Stimulated activated naive CD4-positive, alpha-beta T cell treated with Interleukin-2 at 50 U/mL for 16 hours (primary cell): ENCODE measurements at places on chromosomes 5 and 9.
A peak's percentile ranks its signal among the peaks of the same experiment; 100 is the strongest.

- no peak for DNase-seq
Measured at GRCh38 chr5:53856506-53856905, 296.1 kb downstream of the NDUFS4 start.

- DNase-seq: no peak
Measured at GRCh38 chr5:120388016-120388781, 75.9 kb upstream of the PRR16 start.

DNA sequence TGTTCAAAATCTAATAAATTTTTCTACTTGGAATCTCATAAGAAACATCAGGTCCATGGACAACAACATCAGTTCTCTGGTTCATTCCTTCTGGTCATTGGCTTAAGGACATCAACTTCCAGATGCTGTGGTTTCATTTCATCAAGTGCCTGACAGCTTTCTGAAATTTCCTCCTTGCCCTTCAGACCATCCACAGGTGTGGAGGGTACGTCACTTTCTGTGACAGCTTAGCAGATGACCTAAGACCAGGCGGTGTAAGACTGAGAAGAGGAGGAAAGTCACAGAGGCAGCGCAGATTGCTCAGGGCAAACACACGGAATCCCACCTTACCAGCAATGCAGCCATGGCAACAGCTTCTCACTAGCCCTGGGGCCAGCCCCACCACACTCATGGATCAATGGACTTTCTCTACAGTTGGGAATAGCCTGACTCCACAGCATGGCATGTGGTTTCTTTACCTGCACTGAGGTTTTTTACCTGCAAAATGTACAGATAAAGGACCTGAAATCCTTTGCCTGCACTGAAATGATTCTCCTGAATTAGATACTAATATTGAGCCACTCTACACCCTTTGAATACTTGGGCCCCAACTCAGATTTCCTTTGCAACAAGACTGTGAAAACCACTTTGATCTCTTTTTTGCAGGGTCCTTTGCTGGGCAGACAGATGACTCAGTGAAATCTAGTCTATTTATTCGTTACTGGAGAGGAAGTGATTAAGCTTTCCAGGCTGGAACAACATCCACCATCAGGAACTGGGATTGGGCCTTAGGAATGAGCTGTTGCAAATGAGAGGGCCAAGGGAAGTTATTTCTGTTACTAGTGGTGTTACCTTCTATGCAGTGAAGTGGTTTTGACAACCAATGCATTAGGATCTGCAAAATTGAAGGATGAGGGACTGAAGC is 26.9 kb downstream of the TICAM2 start:
- DNase-seq: no peak

DNA sequence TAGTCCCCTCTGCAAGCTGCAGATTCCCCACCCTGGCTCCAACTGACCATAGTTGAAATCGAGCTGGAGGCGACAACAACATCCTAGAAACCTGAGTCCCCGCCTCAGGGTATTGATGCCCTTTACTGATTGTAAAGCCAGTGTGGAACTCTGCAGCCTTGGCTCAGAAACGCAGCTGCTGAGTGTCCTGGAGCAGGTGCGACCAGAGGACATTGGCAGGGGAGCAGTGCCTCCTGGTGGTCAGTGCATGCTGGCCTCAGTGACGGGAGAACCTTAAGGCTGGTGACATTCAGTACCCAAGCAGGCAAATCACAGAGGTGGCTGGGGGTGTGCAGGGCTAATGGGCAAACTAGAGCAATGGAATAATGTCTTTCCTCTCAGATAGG is 20.4 kb upstream of the ZNF354B start:
- peak; percentile 1 for DNase-seq

DNA sequence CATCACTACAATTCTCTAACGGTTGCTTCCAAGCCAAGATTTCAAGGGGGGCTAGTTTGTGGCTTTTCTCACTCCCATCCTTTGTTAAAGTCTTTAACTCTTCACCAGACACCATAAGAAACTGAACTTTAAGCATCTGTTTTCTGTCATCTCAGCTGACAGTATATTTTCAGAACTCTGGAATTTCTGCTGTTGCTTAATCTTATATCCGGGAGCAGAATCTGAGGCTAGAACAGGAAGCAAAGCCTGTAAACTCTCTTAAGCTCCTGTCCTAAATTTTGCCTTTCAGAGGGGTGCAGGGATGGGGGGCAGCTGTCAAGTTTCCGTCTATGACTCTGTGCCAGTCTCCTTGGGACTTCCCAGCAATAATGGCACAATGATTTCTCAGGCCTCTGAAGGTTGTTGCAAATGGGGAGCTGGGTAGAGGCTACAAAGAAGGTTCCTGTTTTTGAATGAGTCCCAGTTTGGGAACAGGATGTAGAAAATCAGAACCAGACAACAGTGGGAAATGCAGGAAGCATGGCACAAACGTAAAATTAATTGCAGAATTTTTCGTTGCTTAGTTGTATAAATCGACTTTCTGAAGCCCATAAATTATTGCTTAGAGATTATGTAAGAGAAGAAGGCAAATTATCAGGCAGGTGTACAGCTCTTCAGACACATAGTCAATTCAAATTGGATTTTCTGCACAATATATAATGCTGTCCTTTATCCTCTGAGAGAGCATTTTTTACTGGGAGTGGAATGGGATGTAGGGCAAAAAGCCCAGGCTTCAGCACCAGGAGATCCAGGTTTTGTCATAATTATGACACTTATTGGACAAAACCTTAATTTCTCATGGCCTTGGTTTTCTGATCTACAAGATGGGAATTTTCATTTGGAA is 430.9 kb downstream of the DMAC1 start:
- no peak for DNase-seq

DNA sequence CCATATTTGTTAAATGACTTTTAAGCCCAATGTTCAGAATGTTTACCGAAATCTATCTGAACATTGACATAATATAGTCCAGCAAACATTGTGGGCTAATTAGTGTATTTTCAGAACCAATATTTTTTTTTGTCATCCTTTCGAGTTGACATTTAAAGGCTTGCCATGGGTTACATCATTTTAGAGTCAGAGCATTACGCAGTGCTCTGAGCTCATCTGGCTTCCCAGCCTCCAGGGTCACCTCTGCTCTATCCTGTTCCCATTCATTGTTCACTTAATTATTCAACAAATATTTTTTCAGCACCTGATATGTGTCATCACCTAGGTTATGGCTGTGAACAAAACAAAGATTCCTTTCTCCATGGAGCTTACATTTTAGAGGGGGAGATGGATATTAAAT is 80.2 kb downstream of the SREK1 start:
- DNase-seq: no peak

DNA sequence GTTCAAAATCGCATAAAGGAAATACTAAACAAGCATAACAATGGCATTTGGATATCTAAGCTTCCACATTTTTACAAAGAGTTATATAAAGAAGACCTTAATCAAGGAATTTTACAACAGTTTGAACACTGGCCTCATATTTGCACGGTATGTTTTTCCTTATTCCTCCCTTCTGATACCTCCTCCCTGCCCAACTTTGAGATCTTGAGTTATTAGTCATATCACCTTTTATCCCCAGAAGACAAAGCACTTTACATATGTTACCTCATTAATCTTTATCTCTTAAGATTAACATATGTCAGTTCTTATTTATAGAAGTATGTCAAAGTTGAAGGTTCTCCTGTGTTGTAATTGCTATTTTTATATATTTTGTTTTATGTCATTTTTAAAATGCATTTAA is 29.8 kb downstream of the TDRD7 start:
- no peak for DNase-seq

DNA sequence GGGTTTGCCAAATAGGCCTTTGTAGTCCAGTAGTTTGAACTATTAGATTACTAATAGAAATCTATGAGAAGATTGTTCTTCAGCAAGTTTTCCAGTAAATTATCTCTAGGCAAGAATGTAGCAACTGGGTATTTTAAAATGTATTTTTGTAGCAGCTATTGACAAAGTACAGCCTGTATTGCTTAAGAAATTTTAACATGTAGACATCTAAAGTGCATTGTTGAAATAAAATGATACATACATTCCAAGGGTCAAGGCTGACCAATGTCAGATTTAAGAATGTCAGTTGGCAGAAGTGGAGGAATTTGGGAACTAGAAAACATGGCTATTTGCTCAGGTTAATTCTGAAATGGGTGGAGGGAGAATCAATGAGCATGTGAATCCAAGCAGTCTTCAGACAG is 57.5 kb upstream of the ZSWIM6 start:
- no peak for DNase-seq

DNA sequence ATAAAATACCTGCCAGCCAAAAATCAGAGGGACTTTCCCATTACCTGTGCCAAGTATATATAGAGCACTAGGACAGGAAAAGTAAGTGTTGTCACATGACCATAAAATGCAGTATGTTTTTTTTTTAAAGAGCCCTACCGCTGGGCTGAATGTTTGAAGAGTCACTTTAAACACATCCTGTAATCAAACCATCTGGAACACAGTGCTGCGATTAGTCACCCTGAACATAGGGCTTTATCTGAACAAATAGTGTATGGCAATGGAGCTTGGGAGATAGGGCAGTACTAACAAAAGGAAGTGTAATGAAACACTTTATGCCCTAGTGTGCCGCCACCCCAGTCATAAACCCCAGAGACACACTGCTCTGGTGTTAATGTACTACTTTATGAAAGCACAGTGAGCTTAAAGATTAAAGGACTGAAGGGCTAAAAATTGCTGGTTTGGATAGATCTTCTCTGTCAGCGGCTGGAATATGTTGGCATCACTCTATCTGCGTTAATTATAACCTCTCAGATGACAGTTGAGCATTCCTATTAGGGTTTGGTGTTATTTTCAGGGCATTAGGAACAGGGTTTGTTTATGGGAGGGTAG is 90.4 kb downstream of the ZNF608 start:
- no peak for DNase-seq

DNA sequence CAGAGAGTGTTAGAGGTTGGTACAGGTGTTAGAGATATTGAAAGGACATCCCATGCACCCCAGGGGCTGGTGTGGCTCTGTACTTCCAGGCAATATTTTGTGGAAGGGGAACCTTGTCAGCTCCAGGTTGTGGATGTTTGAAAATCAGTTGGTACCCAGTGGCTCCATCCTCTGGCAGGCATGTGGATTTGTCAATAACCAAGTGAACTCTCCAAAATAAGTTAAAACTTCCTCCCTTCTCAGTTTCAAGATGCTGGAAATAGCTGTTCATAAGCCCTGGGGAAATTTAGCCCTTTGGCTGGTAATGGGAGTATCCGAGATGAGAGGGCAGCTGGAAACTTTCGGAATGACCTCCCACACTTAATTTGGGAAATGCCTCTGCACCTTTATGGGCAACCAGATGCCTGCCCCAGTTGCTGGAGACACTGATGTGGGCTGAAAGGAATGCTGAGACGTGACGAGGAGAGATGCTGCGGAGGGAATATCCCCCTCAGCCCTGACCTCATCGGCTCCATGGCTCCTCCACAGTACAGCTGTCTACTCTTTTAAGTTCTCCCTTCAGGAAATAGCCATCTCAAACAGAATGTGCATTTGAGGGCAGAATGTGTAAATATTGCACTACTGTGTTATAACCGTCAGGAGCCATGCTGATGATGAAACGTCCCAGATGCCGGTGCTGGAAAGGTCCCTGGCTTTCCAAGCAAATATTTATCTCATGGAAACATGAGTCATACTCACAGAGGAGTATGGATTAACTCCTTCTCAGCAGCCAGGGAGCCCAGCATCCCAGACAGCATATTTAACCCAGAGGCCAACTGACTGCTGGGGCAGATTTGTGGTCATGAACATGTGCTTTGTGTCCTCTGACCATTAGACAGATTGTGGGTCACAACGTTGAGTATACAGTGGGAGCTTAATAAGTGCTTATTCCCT is 29.5 kb downstream of the TGFBI start:
- no peak for DNase-seq

DNA sequence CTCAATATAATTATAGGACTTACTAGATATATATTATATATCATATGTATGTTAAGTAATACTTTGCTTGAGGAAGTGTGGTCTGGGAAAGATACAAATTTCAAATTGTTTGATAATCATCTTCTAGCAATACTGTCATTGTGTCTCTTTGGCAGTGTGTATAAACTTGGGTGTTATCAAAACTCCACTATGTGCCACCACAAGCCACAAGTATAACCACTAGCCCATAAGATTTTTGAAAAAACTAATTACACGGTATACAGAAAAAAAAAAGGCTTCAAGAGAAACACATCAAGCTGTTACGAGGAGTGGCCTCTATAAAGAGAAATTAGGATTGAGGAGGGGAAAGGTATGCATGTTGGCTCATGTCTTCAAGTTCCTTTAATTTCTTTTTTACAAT is 44.7 kb upstream of the PCSK5 start:
- DNase-seq: no peak

DNA sequence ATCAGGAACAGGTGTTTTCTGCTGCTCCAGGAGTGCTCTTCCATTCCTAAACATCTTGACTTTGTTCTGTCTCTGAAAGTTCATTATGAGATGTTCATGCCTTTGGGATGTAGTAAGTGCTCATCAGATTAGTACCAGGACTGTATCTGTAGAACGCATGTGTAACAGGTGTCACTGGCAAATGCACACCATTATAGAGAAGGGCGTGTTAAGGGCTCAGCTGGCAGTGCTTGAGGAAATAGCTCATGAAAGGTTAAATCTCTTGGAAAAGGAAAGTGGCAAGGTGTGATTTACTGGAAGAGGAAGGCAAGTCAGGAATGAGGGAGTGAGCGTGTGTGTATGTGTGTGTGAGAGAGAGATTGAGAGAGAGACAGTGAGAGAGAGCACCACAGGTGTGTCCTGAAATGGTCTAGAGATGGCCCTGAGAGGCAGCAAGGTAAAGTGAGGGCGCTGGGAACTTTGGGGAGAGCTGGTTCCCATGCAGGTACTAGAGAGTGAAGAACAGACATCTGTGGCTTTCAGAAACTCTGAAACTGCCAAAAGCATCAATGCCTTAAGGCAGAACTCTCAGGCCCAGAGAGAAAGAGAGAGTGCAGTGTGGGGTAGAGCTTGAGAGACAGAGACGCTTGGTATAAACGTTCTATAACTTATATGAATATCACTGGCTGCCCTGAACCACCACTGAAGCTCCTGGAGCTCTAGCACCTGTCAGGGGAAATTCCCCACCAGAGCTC is 13.7 kb upstream of the CXCL14 start:
- no peak for DNase-seq

DNA sequence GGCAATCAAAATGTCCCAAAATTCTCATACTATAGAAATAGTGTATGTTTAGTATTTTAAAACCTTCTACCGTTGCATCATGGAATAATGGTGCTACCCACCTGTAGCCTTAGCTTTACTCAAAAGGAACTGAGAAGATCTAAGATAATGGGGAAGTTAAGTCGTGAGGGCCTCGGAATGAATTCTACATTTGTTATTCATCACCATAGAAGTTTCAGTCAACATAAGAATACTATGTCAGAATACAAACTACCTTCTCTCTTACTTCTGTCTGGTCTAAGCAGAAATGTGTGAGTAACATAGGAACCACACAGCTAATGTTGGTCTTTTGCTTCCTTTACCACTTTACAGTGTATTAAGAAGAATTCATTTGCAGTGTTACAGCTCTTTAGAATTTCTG is 43.2 kb downstream of the RFK start:
- no peak for DNase-seq

DNA sequence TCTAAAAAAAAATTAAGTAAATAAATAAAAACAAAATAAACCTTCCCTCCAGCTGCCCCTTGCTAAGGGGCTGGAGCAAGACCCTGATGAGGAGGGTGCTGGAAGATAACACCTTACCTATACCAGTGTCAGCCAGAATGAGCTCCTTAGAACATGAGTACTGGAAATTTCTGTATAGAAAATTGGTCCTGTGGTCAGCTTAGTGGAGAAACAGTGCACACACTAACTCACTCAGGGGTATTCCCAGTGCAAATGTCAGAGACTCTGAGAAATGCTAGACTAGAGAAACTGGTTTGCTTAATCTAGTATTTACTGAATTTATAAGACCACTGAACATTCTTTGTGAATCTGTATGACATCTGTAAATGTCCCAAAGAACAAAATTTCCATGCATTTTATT is 62.1 kb upstream of the CTXN3 start:
- DNase-seq: no peak
